ENCODE measurements at places on chromosomes 6 and 20.

DNA sequence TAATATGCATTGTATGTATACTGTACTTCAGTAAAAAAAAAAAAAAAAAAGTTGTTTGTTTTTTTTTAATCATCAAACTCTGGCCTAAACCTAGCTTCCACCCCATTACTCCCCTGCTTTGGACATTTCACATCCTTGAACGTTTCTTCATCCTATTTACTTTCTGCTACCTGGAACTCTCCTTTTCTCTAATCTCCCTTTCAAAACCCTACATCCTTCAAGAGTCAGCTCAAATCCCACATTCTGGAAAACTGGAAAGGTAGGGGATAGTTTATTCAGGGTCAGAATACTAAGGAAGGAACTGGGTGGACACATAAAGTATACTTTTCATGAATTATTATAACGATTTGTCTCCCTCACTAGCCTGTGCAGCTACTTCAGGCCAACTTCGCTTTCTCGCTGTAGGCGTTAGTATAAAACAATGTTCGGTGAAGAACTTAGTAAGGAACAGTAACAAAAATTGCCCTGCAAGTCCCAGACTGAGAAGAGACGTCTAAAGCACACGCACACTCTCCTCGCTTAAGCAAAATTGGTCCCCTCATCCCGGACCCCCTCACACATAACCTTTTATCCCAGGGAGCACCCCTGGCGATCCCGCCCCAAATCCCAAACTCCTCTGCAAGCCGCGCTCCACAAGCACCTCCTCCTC is 775 bp downstream of the PIGU start:
- no peak for DNase-seq

GRCh38 chr20:23248461-23248882 is 102.1 kb upstream of the NXT1 start:
- DNase-seq: no peak

DNA sequence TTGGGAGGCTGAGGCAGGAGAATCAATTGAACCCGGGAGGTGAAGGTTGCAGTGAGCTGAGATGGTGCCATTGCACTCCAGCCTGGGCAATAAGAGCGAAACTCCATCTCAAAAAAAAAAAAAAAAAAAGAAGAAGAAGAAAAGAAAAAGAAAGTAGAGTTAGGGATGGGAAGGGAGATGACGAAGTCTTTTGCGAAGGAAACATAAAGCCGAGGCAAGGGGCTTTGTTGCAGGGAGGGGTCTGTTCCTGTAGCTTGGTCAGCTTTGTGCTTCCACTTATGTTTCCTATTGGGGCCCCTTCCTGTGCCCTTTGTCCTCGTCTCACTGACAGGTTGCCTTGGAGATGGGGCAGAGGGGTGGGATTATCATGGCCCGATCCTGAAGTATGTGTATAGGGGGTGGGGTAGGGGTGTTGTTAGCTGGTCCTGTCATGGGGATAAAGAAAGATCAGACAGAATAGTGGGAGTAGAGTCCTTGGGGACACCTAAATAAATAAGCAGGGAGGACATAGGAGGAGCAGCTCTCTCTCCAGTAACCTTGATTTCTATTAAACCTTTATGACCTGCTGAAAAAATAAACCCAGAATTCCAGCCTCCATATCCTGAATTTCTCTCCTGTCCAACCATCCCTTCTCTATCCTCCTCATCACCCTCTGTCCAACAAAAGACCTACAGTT is 1.1 kb upstream of the CLIC1 start:
- DNase-seq: no peak

DNA sequence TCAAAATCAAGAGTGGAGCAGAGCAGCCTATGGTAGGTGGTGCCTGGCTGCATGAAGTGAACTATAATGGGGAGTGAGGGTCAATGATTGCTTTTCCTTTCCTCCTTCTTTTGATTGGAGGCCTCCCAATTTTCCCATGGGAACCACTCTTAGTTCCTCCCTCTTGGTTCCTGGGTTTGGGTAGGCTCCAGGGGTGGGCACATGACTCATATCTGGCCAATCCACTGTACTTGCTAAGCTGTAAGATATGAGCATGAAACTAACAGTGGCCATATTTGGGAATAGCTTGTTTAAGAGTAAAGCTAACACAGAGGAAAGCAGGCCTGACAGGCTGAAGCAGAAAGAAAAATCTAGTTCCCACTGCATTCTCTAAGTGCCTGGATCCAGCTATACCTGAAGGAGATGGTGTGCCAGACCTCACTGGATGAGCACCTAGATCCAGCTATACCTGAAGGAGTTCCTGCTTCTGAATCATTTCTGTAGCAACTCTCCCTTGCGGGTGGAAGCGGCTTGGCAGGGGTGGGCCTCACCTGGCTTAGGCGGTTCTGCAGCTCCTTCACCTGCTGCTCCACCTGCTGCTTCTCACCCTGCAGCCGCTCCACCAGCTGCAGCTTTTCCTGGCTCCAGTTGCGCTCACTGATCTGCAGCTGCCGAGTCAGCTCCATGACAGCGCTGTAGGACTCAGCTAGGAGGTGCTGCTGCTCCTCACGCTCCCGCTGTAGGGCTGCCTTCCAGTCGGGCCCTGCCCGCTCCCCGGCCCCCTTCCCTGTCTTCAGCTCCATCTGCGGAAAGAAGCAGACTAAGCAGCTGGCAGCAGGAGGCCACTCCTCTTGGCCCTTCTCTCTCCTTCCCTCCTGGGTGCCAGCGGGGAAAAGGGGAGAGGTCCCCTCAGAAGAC is 29.0 kb upstream of the DSN1 start:
- DNase-seq: no peak

GRCh38 chr6:43290905-43291355 is 7.1 kb upstream of the SLC22A7 start:
- no peak for DNase-seq
